Glomerular endothelial cell (primary cell): ENCODE measurements at places on chromosomes 12 and 14. TPM values are rescaled to one million over a fixed set of nuclear protein-coding genes. Genes with fewer than 3 reads are reported as not detected.

Gene TMEM132D
- total RNA-seq: 1.1 and 3.6 TPM in 2 replicates

Gene BMP4
- 27.3 and 50.6 TPM in 2 replicates for total RNA-seq

Gene PPP1R36
- not detected in 2 replicates for total RNA-seq

Gene TMEM179
- 0.53 TPM in 1 of 2 replicates, not detected in the other for total RNA-seq

Gene SMOC1
- total RNA-seq: 1.1 TPM in 1 of 2 replicates, not detected in the other
